Caco-2 (cell line): ENCODE measurements at places on chromosomes 2 and 18. TPM values are rescaled to one million over a fixed set of nuclear protein-coding genes. Genes with fewer than 3 reads are reported as not detected.

Gene TLX2
- total RNA-seq: 0.68 and 0.72 TPM in 2 replicates

DNA sequence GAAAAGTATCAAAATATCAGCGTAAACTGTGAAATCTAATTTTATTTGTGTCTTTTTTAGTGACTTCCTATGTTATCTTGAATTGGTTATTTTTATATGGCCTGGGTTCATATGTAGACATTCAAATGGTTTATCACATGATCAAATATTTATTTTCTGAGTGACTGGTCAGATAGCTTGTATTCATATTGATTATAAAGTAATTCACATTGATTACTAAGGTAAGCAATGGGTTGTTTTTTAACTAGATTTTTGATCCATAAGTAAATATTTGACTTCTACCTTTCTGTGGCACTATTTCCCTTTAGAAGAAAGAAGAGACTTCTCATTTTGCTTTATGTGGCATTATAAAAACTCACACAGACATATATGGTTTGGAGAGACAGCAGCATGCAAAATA, 260.5 kb downstream of the TCF4 start:
- DNase-seq: no peak

DNA sequence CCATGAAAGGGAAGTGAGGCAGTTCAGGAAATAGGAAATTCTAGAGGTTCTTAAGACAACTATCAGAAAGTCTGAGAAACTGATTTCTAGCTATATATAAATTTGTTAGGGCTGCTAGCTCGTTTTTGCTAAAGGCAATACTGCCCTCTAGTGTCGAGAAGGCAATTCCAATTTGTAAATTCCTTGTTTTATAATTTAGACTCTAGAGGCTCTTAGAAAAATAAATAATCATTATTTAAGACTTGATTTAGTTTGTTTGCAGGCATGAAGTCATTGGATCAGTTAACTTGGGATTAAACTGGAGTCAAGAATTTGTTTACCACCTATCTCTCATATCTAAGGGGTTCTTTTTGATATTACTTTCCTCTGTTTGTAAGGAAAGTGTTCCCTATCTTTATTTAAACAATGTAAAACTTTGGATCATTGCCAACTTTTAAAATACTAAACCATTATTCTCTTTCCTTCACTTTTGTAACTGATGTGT, 66.2 kb downstream of the ACVR2A start:
- no peak for DNase-seq

GRCh38 chr2:223759569-223760430, 77.6 kb downstream of the AP1S3 start:
- DNase-seq: peak; percentile 61
